ENCODE measurements at places on chromosomes 5 and 9. TPM values are rescaled to one million over a fixed set of nuclear protein-coding genes. Genes with fewer than 3 reads are reported as not detected.

C5orf34 gene
- total RNA-seq: 4.1 TPM

PIGO gene
- 31.2 TPM for total RNA-seq

SYK gene
- 3.8 TPM for total RNA-seq

SIL1 gene
- total RNA-seq: 51.2 TPM

WNT8A gene
- total RNA-seq: not detected

CTXN3 gene
- not detected for total RNA-seq

HSPB3 gene
- total RNA-seq: not detected

PCYOX1L gene
- 23.2 TPM for total RNA-seq

ANKRD34B gene
- not detected for total RNA-seq

LCN15 gene
- 1.9 TPM for total RNA-seq

IL9 gene
- not detected for total RNA-seq

NR6A1 gene
- 5.9 TPM for total RNA-seq

FBP1 gene
- 5.9 TPM for total RNA-seq

C5orf63 gene
- 2.3 TPM for total RNA-seq

WWC1 gene
- 29.9 TPM for total RNA-seq

CMBL gene
- total RNA-seq: 22.5 TPM

RNF180 gene
- total RNA-seq: 10.0 TPM

ADAMTS16 gene
- 27.6 TPM for total RNA-seq

GABRA6 gene
- total RNA-seq: not detected

MEGF10 gene
- total RNA-seq: 3.0 TPM

AGTPBP1 gene
- total RNA-seq: 27.0 TPM

PLEKHG4B gene
- 71.2 TPM for total RNA-seq

OTP gene
- not detected for total RNA-seq

ACOT12 gene
- total RNA-seq: not detected

BTNL9 gene
- 0.18 TPM for total RNA-seq

NOXA1 gene
- total RNA-seq: 19.9 TPM

GALNT12 gene
- 10.6 TPM for total RNA-seq

NANS gene
- 36.9 TPM for total RNA-seq

Measured in mesothelial cell of epicardium (in vitro differentiated cells).